Activated CD4-positive, alpha-beta memory T cell treated with anti-CD3 and anti-CD28 coated beads, Interleukin-2, amount 10 ng/mL, durations not matched to agents 7 days and 5 days (primary cell): ENCODE measurements at places on chromosomes 6 and 20.

GRCh38 chr6:30446259-30446658 lies 43.0 kb upstream of the HLA-E start:
- no peak for DNase-seq

DNA sequence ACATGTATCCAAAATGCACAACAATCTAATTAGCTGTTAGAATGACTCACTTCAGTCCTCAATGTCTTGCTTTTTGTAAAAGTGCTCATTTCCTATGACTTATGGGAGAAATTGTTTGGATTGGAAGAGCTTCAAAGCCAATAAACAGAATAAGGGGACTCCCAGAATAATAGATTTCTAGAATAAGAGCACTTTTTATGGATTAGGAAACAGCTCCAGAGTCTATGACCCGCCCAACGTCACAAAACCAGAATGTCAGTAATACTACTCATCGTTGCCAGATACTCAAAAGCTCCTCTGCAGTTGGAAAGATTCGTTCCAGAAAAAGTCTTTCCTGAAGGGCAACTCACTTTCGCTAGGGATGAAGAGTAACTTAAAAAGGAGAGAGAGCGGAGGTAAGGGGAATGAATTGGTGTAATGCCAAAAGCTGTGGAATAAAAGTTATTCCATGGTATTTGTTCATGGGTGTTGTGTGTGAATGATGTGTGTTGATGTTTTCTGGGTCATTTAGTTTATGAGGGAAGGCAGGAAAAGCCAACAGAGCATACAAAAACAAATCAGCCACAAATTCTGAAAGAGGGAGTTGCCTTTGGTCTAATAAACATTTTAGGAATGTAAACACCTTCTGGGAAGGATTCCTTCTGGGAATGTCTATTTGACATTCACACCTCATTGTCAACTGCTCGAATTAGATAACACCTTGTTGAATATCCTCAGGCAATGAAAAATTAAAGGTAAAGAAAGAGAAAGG lies 64.6 kb downstream of the SYNE1 start:
- DNase-seq = no peak

GRCh38 chr6:161890133-161890831 lies 616.4 kb upstream of the AGPAT4 start:
- DNase-seq = no peak

DNA sequence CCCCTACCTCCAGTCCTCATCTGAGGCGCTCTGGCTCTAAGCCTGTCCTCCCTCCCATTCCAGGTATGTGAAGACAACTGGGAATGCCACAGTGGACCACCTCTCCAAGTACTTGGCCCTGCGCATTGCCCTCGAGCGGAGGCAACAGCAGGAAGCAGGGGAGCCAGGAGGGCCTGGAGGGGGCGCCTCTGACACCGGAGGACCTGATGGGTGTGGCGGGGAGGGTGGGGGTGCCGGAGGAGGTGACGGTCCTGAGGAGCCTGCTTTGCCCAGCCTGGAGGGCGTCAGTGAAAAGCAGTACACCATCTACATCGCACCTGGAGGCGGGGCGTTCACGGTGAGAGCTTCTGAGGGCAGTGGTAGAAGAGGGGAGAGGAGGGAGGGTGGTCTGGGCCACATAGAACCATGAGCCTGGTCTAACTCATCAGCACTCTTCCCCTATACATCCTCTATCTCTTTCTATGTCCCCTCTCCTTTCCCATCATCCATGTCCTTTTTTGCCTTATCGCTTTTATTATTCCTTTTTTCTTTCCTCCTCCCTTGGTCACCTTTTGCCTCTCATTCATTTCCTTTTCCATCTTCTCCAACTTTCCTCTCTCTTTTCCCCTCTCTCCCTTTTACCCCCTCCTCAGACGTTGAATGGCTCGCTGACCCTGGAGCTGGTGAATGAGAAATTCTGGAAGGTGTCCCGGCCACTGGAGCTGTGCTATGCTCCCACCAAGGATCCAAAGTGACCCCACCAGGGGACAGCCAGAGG lies 3.5 kb downstream of the RING1 start:
- DNase-seq = no peak
